Stimulated activated CD8-positive, alpha-beta memory T cell treated with anti-CD3 and anti-CD28 coated beads, Interleukin-2, amount 100 ng/mL, for 48 hours (primary cell): ENCODE measurements at places on chromosomes 6 and 20.
A peak's percentile ranks its signal among the peaks of the same experiment; 100 is the strongest.

DNA sequence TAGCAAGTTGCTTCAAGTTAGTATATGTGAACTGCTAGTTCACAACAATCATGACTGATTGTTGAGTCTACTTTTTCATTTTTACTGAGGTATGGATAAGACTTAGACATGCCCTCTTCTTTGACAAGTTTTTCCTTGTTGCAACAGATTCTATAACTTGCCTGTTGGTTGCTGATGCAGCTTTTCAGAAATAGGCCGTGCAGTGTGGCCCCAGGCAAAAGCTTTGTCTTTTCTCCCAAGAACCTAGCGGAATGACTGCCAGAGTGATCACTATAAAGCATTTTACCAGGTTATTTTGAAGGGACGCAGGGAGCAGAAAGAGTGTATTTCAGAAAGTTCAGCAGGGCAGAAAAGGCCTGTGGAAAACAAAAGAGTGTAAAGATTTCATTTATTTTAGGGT lies 16.0 kb downstream of the HECA start:
- no peak for DNase-seq

GRCh38 chr20:64116016-64116415 lies 8.7 kb upstream of the NPBWR2 start:
- DNase-seq: no peak

GRCh38 chr6:43951063-43951755 lies 176.0 kb downstream of the MRPL14 start:
- peak; percentile 5 for DNase-seq

DNA sequence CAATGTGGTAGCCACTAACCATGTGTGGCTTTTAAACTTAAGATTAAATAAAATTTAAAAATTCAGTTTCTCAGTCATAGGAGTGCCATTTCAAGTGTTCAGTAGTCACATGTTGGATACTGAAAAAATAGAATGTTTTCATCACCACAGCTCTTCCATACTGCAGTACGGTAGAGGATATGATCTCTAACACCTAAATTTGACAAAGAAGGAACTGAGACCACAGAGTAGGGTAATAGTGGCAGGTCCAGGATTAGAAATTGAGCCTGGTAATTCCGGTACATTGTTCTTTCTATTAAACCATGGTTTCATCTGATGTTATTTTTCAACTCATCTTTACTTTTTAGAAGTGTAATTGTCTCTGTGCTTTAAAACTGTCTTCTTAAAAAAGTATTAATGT lies 104.0 kb downstream of the CD2AP start:
- no peak for DNase-seq

- DNase-seq: no peak
Measured at GRCh38 chr6:130027948-130028347, 9.6 kb downstream of the L3MBTL3 start.

DNA sequence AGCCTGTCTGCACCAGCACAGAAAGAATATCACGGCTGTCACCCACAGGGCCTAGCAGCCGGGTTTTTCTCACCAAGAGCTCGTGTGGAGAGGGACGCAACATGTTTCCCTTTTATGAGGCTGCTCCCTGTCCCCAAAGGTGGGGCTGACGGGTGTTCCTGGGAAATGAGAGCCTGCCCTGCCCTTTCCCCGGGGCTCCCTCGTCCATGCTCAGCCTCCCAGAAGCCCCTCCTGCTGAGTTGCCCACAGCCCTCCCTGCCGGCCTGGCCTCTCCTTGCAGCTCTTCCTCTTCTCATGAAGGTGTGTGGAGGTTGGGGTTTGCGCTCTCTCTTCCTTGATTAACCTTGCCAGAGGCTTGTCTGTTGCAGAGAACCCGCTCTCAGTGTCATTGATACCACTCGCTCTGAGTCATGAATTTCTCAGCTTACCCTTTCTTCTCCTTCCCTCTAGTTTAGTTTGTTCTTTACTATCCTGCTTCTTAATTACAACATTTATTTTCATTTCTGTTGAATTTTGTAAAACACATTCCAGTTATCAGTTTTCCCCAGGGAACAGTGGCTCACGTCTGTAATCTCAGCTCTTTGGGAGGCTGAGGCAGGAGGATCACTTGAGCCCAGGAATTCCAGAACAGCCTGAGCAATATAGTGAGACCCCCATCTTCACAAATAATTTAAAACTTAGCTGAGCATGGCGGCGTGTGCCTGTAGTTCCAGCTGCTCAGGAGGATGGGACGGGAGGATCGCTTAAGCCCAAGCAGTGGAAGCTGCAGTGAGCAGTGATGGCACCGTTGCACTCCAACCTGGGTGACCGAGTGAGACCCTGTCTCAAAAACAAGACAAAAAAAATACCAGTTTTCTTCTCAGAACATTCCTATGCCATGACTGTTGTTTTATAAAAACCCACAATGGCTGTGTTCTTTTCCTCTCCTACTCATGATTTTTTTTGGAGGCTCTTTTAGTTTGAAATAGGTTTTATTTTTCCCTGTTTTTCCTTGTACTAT lies 103.8 kb downstream of the TMEM242 start:
- no peak for DNase-seq

DNA sequence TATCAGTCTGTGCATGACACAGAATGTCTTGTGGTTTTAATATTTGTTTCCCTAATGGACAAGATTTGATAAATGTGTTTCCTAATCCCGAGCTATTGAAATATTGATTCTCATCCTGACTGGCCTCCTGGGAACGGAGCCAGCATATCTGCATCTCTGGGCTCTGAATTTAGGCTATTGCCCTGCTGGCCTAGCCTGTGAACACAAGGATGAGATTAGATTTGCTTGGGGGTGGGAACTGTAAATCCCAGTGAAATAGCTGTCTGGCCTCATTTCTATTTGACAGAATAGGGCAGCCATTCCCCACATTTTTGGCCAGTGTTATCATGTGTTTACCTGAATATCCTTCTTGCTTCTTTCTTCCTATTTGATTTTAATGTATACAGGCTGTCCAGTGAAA lies 198.4 kb upstream of the SOX4 start:
- no peak for DNase-seq

- DNase-seq: no peak
Measured at GRCh38 chr6:12069891-12070529, 57.9 kb downstream of the HIVEP1 start.

DNA sequence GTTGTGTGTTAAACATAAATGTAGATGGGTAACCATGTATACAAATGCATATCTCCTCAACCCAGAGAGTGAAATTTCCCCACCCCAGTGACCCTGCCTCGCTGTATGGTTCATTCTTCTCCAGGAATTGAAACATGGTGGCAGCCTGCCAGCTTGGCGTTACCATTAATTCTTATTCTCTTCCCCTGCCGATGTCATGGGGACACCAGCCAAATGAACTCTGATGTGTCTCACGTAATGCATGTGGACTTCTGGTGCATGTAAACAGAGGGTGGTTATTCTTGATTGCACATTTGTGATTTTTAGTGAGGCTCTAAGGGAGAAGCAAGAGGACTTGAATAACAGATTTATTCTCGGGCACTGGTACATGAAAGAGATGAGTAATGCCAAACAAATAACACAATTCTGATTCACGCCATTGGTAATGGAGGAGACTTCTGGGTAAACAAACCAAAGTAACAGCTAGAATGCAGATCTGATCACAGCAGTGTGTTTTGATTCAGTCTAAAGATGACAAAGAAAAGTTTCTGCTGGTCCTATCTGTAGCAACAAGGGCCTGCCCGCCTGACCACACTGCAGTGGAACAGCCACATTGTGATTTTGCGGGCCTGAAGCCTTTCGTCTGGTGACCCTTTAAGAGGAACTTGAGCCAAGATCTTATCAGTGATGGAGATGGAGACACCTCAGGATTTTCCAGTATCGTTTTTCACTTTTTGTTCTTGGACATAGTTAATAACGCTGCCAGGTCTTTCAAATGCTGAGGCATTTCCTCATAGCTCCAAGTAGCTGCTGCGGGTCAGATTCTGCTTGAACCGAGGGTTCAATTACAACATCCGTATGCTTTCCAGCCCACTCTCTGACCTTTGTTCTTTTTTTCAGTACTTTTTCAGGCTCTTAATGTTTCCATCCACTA lies 171.8 kb upstream of the AKAP12 start:
- no peak for DNase-seq

DNA sequence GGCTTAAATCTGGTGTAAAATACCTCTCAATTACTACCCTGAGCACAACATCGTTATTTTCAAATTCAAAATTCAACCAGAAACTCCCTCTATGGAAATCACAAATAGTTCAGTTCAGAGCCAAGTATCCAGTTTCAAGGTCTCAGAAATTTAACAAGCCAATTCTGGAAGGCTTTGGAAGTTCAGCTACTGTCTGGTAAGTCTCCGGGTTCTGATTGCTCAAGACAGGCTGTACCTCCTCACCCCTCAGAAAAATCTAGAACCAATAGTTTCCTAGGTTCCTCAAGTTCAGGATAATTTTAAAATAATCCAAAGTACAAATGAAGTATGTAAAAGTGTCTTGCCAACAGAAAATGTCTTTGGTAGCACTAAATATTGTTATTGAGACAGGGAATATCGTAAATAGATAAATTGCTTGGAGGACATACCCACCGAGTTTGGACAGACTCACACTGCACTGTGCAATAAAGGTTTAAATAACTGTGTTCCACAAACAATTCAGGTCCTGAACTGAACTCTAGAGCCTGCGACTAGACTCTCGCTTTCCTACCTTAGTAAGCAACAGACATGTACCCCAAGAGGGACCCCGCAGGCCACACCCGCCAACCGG lies 729 bp downstream of the ATG5 start:
- DNase-seq: no peak

- DNase-seq: no peak
Measured at GRCh38 chr6:22631091-22631490, 61.7 kb downstream of the HDGFL1 start.

GRCh38 chr6:158799051-158799792 lies 19.9 kb downstream of the EZR start:
- no peak for DNase-seq

- DNase-seq: no peak
Measured at GRCh38 chr6:499617-500016, 108.1 kb downstream of the IRF4 start.

DNA sequence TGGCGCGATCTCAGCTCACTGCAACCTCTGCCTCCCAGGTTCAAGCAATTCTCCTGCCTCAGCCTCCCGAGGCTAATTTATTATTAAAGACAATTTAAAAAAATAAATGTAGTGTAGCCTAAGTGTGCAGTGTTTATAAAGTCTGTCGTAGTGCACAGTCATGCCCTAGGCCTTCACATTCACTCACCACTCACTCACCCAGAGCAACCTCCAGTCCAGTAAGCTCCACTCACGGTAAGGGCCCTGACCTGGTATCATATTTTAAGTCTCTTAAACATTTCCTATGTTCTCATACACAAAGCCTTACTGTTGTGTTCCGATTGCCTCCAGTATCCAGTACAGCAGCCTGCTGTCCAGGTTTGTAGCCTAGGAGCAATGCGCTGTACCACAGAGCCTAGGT lies 168.2 kb upstream of the FOXQ1 start:
- DNase-seq: no peak

GRCh38 chr6:106064756-106065155 lies 21.4 kb upstream of the PRDM1 start:
- DNase-seq: no peak

- DNase-seq: no peak
Measured at GRCh38 chr20:56345911-56346310, 12.9 kb upstream of the FAM210B start.

- DNase-seq: no peak
Measured at GRCh38 chr6:11208267-11208666, 24.2 kb downstream of the NEDD9 start.

DNA sequence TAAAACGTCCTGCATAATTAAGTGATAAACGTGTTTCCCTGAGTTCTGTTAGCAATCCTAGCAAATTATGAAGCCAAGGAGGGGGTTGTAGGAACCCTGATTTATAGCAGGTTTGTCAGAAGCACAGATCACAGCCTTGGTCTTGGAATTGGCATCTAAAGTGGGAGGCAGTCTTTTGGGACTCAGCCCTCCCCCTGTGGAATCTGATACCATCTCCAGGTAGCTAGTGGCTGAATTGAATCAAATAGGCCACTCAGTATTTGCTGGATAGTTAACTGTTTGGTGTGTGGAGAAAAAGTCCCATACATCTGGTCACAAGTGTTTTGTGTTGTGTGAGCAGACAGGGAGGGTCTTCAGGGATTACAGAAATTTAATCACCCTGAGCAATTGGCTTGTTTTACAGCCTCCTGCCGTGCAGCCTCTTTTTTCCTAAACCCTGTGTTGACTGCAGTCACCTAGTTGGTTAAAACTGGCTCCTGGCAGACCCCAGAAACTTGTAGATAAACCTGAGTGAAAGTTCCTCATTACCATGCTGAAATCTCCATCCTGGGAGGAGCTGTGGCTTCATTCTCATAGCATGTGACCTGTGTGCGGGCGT lies 19.0 kb upstream of the KIFC1 start:
- no peak for DNase-seq

- DNase-seq: no peak
Measured at GRCh38 chr6:70673601-70674000, 5.9 kb downstream of the SMAP1 start.

DNA sequence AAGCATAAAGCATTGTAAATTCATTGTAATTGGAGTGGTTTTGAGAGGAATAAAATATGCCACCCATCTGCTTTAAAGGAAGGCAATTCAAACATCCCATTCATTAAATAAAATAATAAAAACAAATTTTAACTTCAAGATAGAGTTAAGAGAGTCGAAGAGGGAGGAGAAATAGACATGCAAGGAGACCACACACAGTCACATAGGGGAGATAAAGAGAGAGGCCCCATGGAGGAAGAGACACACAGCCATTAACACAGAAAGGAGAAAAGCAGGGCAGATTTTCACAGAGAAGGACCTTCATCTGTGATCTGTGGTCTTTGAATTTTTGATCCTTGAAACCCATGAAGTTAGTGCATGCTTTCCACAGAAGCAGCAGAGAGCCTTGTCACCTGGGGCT lies 214.3 kb upstream of the TCF21 start:
- no peak for DNase-seq

GRCh38 chr6:78580923-78581322 lies 286.4 kb upstream of the IRAK1BP1 start:
- no peak for DNase-seq

DNA sequence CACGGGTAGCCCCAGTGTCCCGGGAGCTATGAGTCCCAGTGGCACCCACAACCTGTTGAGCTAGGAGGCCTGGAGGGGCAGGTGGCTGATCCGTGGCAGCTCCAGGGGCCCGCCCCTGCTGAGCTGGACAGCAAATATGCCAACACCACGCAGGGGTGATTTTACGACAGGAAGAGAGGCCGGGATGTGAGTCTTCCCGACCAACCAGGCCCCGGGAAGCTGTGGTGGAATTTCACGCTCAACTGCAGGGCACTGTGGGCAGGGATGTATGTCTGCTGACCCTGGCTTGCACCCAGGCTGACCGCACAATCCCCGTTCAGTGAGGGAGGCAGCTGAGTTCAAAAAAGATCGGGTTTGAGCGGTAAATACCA lies 183.9 kb downstream of the ERMARD start:
- no peak for DNase-seq

DNA sequence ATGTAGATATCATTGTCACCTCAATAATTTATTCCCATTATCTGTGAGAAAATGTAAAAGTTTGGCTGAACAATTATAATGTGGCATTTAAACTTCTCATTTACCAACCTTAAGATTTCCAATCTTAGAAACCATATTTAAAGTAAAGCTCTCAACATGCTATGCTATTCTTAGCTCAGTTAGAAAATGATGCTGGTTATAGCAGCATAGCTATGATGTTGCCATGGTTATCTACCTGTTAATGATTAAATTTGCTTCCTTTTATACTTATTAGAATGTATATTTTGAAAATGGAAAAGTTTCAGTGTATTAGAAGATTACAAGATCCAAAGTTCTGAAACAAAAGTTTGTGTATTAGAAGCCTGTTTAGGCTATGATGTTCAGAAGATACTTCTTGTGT lies 110.1 kb downstream of the GPR63 start:
- DNase-seq: no peak
